ENCODE measurements at places on chromosomes 2 and 18.
A peak's percentile ranks its signal among the peaks of the same experiment; 100 is the strongest.

GRCh38 chr2:136239079-136239685, 121.2 kb upstream of the CXCR4 start:
- no peak for DNase-seq

GRCh38 chr2:208999911-209000310, 423.9 kb upstream of the MAP2 start:
- no peak for DNase-seq

- DNase-seq, result no peak
Measured at GRCh38 chr2:74474899-74475298, 2.4 kb upstream of the MRPL53 start.

DNA sequence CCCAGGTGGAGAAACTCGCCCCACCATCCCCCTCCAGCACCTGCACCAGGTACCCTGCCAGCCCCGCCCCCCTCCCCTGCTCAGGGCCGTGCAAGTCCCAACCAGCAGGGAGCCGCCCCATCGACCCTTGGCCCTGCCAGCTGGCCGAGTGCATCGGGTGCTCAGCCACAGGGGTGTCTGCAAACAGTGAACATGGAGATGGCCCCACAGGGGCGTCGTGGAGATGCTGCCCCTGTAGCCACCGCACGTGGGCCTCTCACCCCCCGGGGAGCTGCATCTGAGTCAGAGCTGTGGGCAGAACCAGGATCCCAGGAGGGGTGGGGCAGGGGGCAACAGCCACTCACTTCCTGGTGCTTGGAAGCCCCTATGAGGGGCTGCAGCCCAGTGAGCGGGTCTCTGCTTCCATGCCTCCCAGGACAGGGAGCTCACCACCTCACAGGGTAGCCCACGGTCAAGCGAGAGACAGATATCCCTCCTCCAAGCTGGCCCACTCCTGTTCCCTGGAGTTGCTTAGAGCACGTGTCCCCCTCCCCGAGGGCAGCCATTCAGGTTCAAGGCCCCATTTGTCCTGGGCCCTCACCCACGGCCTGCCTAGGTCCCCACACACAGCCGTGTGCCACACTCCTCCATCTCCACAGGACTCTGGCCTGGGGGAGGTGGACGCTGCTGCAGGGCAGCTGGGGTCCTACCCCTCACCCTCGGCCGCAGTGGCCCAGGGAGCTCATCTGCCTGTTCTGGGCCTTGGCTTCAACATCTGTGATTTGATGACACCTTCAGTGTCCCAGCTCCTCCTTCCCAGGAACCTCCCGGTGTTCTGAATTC, 1.1 kb upstream of the MAB21L4 start:
- DNase-seq, result no peak

DNA sequence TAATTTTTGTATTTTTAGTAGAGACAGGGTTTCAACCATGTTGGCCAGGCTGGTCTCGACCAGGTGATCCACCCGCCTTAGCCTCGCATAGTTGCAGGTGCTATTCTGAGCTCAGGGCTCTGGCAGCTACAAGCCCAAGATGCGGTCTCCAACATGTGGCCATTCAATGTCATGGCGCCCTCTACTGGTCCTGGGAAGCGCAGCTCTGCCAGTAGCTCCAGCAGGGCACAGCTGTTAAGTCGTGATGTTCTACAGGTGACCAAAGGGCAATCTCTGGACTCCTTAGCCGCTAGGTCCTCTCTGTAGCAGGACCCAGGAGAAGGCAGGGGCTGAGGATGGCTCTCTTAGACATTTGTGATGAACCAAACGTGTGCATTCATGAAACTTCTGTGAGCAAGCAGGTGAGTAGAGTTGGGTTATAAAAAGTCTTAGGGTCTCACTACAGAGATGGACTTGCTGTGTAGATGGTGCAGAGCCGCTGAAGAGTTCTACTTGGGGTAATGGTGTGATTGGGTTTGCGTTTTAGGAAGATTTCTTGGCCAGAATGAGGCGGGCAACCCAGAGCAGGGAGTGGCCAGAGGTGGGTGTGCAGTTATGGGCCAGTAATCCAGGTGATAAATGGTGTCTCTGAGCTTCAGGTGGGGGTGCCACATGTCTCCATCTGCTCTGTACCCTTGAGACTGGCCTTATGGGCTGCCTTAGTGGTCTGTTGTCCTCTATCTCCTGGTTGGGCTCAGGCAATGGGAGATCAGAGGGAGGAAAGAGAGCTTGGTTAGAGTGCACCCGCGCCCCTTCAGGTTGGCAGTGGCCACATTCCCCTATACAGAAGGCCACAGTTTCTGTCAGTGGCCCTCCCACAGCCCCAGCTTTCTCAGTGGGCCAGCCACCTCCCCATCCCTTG, 31.0 kb downstream of the IL37 start:
- DNase-seq, result peak; percentile 85

GRCh38 chr18:11167778-11168177, 18.4 kb upstream of the PIEZO2 start:
- DNase-seq, result no peak

DNA sequence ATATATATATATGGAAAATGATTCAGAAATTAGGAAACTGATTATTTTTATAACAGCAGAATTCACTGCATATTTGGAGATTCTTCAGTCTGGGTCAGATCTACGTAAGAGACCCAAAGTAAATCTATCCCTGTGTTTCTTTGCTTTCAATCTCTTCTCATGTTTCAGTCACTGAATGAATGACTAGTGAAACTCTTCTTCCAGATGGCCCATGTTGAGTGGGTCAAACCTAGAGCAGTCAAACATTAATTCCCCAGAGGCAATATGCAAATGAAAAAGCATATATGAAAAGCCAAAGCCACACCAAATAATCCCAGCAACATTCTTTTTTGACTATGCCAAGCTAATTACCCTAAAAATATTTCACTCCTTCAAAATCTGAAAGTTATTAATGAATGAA, 317.3 kb downstream of the RBM43 start:
- no peak for DNase-seq

DNA sequence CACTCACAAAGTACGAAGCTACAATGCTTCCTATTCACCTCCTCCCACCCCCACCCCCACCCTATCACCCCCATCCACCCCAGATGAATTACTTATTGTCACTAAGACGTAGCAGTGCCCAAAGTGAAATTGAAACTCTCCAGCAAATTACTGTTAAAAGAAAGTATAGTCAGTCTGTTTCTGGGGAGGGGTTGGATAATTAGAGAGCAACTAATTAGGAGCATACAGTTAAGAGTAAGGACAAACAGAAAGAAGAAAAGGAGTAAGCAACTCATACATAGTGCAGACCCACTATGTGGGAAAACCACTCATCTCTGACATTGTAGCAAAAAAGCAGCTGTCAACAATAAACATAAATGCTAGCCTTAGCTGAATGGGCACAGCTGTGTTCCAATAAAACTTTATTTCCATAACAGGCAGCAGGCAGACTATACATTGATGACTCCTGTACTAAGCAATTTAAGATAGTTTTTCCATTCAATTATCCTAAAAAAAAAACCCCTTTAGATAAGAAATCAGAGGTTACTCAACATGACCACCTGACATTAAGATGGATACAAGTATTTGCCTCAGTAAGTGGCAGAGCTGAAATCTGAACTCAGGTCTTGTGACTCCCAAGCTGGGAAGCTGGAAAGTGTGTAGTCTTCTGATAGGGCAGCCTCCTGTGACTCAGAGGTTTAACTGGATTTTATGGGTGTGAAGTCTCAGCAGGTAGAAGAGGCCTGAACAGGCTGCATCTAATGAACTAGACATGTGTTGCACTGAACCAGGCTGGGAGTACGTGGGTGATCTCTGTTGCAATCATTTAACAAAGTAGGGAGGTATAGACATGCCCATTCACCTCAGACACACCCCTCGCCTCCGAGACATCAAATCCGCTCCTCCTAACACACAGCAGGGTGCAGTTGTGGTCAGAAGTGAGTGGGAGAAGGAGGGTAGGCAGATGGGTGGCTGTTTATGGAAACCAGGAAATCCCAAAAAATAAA, 171.8 kb upstream of the KLF7 start:
- no peak for DNase-seq

DNA sequence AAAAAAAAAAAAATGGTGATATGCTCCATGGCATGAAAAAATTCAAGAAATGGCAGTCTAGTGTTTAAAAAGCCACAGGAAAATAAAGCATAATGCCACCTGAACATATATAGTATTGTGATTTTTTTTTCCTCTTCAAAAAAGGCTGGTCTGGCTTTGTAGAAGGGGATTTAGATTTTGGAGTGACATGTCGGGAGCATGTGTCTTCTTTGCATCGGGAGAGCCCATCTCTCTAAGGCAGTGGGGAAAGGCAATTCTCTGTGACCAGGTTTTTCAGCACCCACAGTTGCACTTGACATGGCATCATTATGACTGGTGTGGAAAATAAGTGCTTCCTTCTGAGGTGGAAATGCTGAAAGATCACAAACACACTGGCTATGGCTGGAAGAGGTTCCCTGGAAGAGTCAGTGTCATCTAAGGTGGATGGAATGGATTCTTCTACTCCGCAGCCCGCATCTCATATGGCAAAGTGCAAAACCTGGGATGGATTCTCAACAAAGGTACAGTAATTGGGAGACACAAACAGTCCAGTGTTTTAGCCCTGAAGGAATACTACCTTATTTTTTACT, 172.5 kb downstream of the AGAP1 start:
- peak; percentile 73 for DNase-seq

DNA sequence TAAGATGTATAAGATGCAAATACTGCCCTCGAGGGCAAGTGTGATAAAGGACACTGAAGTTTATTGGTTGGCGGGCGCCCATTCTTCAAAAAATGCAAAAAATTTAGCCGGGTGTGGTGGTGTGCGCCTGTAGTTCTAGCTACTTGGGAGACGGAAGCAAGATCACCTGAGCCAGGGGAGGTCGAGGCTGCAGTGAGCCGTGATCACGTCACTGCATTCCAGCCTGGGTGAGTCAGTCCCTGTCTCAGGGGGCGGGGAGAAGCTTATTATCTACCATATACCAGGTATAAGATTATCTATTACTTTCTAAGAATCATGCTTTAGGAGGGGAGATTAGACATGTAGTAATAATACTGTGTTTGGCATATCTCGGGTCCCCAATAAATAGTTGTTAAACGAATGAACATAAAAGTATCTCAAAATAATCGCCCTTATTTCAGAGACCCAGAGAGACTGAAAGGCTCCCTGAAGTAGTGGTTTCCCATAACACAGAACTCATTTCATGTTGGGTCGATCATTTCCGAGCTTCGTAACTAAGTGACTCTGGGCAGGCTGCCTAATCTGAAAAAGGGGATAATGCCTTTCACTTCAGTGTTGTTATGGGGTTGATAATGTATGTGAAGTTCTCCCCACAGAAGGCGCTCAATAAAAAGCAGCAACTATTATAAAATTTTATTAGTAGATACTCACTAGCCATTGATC, 1.2 kb upstream of the SELENOI start:
- peak; percentile 24 for DNase-seq

GRCh38 chr18:49630246-49630699, 68.4 kb downstream of the LIPG start:
- DNase-seq, result no peak

- no peak for DNase-seq
Measured at GRCh38 chr2:213251618-213252017, 32.6 kb upstream of the SPAG16 start.

- no peak for DNase-seq
Measured at GRCh38 chr2:217451666-217452065, 551.1 kb downstream of the TNS1 start.

DNA sequence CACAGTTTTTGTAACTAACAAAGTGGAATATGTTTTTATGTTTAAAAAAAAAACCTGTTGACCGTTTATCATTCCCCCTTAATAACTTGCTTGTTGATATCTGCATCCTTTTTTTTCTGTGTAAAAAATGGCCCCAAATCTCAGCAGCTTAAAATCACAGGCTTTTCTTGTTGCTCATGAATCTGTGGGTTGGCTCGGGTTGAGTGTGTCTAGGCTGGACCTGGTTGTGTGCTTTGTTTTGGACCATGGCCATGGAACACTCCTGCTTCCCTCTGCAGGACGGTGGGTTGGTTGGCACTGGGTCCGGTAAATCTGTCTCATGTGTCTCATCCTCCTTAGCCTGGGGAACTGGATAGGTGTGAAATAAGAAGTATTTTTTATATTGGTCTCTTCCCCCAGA, 139.0 kb upstream of the LINC00305 start:
- DNase-seq, result no peak

DNA sequence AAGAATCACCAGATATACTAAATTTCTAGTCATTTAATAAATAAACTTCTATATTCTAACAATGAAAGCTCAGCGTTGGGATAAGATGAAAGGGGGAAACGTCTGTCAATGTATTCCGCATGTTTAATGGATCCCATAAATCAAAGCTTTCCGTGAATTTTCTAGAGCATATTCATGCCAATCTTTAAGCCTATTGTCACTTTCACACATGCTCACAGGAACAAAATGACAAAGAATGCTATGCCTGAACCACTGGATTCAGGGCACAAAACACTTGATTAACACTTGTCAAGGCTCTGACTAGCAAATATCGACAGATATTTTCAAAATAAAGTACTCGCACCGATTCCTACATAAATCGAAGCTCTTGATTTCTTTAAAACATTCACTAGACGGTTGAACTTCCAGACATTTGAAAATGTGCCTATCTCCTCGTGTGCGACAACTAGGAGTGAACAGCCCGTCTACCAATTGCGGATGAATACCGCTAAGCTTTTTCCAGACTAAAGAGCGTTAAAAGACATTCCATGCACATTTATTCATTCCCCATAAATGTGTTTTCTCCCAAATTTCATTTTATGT, 1.8 kb downstream of the TLK1 start:
- no peak for DNase-seq

DNA sequence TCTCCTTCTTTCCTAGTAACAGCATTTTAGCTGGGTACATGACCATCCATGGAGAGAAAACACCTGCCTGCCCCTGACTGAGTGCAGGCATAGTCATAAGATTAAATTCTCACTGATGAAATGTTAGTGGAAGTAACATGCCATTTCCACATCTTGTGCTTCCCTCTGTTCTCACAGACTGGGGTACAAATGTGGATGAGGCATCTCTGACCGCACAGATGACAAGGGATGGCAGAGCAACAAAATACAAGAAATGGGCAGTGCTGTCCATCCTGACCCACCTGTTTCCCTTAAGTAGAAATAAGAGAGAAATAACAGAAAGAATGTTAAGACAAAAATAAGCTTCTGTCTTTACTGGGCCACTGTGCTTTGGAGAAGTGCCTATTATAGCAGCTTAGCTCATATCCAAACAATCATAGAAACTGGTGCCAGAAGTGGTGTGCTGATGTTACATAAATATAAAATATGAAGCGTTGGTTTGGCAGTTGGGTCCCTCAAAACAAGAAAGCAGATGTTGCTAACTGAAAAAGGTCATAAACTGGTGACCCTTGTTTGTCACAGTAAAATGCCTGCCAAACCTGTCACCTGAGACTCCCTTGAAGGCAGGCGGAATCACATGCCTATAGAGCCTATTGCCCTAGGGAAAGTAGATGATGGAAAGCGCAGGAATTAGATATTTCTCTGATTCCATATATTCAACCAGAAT, 72.4 kb upstream of the CCDC150 start:
- no peak for DNase-seq

- DNase-seq, result no peak
Measured at GRCh38 chr18:35713545-35713944, 132.0 kb downstream of the GALNT1 start.

- no peak for DNase-seq
Measured at GRCh38 chr2:186575302-186575701, 14.6 kb upstream of the ITGAV start.

- DNase-seq, result no peak
Measured at GRCh38 chr18:2354292-2354691, 217.0 kb downstream of the METTL4 start.
